ENCODE measurements at places on chromosomes 13 and 19. TPM values are rescaled to one million over a fixed set of nuclear protein-coding genes. Genes with fewer than 3 reads are reported as not detected.
A peak's percentile ranks its signal among the peaks of the same experiment; 100 is the strongest.

- no peak for DNase-seq
Measured at GRCh38 chr19:43465468-43466120, at the start of gene LYPD3. LYPD3 (minus strand) TSS chr19:43465608; CDS start chr19:43465571, 37 bp downstream.

SELENOW gene
- 469 TPM for total RNA-seq

DNA sequence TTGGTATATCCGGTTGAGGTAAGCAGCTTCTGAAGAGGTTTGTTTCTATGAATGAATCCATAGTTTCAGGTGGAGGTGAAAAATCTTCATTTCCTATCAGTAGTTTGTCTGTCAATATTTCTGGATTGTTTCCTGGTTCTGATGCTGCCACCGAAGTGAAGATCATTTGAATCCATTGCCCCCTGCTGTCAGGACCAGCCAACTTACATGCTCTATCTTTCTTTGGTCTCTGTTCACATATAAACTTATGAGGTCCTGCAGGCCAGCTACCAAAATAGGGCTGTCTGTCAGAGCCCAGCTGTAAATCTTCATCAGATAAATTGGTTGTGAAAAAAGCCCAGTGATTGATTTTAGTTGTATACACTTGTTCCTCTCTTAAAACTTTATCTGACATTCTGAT, 15.2 kb upstream of the N4BP2L1 start:
- peak; percentile 32 for DNase-seq

DNA sequence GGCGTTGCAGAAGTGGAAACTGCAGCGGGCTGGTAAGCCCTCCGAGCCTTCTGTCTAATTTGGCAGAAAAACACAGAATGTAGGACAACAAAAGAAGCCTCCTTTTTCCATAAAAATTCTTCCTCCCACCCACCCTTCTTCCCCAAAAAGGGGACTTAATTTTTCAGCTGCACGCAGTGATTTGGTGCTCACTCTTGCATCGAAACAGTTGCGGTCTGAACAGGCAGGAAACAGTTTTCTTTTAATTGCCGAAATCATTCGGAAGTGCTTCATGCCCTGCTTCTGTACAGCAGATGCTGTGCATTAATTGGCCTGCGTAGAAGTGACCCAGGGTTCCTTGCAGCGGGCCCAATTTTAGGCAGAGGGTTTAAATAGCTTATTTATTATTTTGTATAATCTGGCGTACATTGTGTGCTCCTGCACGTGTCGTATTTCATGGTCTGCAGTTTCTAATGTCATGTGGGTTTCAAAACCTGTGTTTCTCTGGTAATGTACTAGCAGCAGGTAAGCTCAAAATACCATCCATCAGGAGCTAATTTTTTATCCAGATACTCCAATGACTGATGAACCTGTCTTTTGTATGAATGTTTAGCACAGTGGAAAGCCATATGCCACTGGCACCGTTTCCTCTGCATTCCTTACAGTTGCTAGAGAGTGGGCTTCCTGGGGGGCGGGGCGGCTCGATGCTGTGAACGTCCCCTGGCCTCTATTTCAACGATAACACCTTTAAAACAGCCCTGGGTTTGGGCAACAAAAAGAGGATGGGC, 66.6 kb downstream of the GGACT start:
- no peak for DNase-seq

GRCh38 chr19:42468273-42468796, 25.6 kb upstream of the CXCL17 start:
- DNase-seq, result no peak

DNA sequence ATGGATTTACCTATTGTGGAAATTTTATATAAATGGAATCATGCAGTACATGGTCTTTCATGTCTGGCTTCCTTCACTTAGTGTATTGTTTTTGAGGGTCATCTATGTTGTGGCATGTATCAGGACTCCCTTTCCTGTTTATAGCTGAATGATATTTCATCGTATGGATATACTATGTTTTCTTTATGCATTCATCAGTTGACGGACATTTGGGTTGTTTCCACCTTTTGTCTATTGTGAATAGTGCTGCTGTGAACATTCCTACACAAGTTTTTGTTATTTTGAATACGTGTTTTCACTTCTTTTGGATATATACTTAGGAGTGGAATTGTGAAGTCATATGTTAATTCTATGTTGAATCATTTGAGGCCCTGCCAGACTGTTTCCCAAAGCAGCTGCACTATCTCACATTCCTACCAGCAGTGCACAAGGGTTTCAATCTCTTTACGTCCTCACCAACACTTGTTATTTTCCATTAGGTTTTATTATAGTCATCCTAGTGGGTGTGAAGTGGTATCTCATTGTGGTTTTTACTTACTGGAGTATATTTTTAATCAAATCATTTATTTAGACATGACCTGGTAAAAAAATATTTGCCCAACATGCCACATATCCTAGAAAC, 262.7 kb downstream of the DLEU7 start:
- no peak for DNase-seq

- DNase-seq, result no peak
Measured at GRCh38 chr13:48159401-48159800, 64.5 kb upstream of the MED4 start.

DNA sequence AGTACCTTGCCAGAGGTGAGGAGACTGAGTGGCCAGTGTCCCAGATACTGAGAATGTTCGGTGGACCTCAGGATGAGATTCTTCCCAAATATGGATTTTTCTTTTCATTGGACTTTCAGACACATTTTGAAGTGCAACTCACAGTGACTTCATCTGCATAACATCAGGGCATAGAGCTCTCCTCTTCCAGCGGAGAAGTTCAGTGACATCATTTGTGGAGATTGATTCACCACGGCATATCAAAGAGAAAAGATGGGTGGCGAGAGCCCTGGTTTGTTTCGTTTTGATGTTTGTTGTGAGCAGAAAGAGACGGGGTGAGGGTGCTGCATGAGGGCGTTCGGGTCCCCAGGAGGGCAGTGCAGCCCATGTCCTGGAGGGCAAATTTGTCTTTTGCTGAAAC, 120.1 kb upstream of the GPR12 start:
- DNase-seq, result no peak

DNA sequence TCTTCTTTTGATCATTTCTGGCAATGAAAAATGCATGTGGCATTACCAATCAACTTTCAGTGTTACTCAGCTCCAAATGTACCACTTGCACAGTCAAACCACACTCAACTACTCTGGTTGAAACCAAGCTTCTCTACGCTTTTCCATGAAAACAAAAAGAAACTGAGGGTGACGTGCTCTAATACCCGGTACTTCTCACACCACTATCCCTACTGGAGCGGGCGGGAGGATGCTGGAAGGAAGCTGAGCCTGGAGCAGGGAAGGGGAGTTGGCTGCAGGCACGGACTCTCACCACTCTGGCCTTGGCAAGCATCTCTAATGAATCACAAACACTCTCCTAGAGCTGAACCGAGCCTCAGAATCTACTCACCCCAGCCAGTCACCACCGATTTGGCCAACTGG, 48.2 kb downstream of the STK24 start:
- no peak for DNase-seq

OLFM2 gene
- 10.8 TPM for total RNA-seq

GRCh38 chr13:45788011-45788410, 63.5 kb downstream of the SIAH3 start:
- no peak for DNase-seq

DNA sequence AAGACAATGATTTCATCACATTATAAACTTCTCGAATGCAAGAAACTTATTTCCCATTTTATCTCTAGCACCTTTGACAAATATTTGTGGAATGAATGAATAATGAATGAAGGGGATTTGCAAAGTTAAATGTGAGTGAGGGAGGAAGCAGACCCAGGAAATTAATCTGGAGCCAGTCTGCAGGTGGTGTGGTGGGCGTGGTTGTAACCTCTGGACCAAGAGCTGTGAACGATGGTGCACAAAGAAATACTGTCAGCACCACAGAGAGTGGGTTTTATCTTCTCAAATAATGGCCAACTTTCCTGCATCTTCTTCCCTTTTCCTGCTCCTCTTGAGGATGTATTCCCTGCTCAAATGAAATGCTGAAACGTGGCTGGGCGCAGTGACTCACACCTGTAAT, 11.0 kb upstream of the ZNF792 start:
- DNase-seq, result no peak

FAM216B gene
- total RNA-seq, result not detected
